Natural killer cell treated with Interleukin-12 subunit alpha and Interleukin-12 subunit beta and Interleukin-15 and Interleukin-18, amount 100 ng/mL, for 72 hours (primary cell): ENCODE measurements at places on chromosomes 2 and 18. TPM values are rescaled to one million over a fixed set of nuclear protein-coding genes. Genes with fewer than 3 reads are reported as not detected.

GRCh38 chr2:28287256-28287915 lies 105.3 kb upstream of the FOSL2 start:
- DNase-seq = no peak

- no peak for DNase-seq
Measured at GRCh38 chr2:174224665-174225288, 23.6 kb downstream of the OLA1 start.

GRCh38 chr2:112591413-112591812 lies 7.0 kb downstream of the CHCHD5 start:
- no peak for DNase-seq

GRCh38 chr18:61333746-61334490 lies 688 bp downstream of the CDH20 start:
- DNase-seq = no peak

The GATA6 gene
- total RNA-seq = not detected

The RAMP1 gene
- 7.4 TPM for total RNA-seq

The IFIH1 gene
- total RNA-seq = 26.7 TPM

DNA sequence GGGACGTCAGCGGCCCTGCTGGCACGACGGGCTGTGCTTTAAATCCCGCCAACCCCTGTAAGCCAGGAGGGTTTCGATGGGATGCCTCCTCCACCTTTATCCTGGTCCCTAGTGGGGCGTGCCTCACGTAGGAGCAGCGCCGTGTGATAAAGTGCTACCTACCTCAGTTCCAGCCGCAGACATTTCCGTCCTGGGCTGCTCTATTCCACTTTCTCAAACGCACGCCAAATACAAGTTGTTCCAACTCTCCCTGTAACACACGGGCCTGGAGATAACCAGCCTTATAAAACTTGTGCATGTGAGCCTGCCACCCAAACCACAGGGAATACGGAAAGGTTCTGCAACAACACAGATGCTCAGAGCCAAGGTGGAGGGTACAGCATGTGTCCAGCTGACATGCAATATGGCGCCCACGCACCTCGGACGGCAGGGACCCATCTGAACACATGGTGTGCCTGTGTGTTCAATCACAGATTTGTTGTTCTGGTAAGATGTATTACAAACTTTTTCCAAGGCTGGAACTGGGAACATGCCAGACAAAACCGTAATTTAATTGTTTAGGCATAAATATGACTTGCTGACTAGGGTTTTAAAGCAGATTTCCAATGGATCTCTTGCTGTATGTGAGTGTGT lies 47.7 kb downstream of the ZNF516 start:
- DNase-seq = no peak

DNA sequence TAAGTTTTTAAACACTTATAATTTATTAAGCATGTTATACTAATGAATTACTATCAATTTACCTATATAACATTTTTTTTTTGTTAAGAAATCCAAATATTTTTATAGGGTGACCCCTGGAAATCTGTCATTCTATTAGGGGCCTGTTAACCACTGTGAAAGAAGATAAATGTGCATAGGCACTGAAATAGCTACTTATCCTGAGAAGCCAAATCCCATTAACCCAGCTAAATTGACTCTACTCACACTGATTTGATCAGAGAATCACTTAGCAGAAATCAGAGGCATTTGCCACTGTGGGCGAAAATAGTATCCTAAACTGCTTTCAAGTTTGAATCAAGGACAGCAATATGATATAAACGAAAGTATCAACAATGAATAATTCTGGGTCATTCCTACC lies 90.0 kb upstream of the GULP1 start:
- DNase-seq = no peak

- DNase-seq = no peak
Measured at GRCh38 chr2:11578081-11578948, 44.5 kb downstream of the GREB1 start.

DNA sequence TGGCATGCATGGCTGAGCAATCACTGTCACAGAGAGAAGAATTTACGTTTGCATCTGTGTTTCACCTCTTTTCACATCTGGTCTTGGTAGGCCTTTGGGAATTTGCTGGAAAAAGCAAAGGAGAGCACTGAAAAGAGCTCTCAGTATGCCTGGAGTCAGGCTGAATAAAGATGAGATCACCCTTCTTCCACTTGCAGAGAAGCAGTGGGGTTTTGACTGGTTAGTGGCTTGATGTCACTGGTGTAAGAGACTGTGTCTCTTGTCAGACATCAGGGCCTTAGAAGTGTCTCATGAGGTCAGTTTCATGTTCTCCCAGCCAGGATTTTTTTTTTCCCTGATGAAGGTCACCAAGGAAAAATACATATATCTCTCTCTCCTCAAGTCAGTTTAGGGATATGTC lies 353.8 kb downstream of the INSIG2 start:
- DNase-seq = no peak

DNA sequence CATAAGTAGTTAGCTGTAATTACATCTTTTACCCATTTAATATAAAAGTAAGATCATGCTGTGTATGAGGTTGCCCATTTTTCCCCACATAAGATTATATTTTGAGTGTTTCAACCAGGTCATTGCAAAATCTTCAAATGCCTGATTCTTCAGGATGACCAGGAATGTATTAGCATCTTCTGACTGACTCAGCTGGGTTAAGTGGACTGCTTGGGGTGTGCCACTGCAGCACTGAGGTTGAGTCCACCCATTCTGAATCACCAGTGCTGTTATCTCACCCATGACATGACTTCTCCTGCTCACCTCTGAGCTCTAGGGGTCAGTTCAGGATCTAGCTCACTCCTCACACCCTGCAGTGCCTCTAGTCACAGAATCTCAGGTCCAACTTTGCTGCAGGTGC lies 576.7 kb upstream of the ZEB2 start:
- no peak for DNase-seq

- no peak for DNase-seq
Measured at GRCh38 chr18:52572036-52573000, 232.3 kb downstream of the DCC start.

GRCh38 chr2:72982781-72983499 lies 65.6 kb downstream of the EMX1 start:
- no peak for DNase-seq

GRCh38 chr2:71452565-71452964 lies 796 bp upstream of the DYSF start:
- peak; percentile 86 for DNase-seq

- no peak for DNase-seq
Measured at GRCh38 chr2:62409442-62409841, 96.6 kb downstream of the TMEM17 start.

- no peak for DNase-seq
Measured at GRCh38 chr18:55319459-55320193, 268.4 kb downstream of the TCF4 start.

The WNT6 gene
- not detected for total RNA-seq

GRCh38 chr2:11224887-11225286 lies 69.6 kb downstream of the SLC66A3 start:
- DNase-seq = no peak

The SNRNP27 gene
- total RNA-seq = 43.0 TPM

The PCARE gene
- total RNA-seq = not detected

GRCh38 chr2:121400201-121400600 lies 115.2 kb upstream of the TFCP2L1 start:
- no peak for DNase-seq

The FECH gene
- total RNA-seq = 24.5 TPM

DNA sequence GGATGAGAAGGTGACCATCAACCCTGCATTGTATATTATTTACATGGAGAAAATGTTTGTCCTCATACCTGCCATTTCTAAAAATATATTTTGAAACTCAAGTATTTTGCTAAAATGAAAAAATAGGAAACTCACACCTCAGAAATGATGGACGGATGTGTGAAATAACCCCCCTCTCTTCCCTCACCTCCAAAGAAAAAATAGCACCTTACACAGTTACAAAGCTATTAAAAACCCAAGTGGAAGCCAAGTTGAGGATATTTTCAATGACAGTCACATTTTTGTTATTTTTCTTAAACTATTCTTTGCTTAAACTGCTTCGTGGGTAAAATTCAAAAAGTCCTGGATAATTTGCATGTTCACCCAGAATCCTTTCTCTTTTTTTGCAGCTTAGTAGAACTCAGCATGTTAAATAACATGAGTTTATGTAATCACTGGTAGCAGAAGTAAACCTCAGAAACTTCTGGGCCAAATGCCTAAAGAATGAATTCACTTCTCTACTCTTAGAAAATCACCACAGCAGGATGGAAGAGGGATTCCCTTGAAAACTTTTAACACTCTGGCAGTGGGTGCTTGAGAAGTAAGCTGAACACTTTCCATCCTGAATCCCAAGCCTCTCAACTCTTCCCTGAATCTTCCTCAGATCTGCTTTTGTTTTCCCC lies 768 bp downstream of the DSC1 start:
- DNase-seq = no peak

GRCh38 chr2:102550151-102550550 lies 69.2 kb upstream of the SLC9A2 start:
- DNase-seq = no peak

The SCYGR3 gene
- not detected for total RNA-seq

The GPR35 gene
- 7.6 TPM for total RNA-seq

GRCh38 chr2:140814141-140814540 lies 1316.7 kb downstream of the LRP1B start:
- no peak for DNase-seq

GRCh38 chr18:54260396-54261072 lies 8.8 kb upstream of the POLI start:
- DNase-seq = no peak

The RALB gene
- total RNA-seq = 43.2 TPM

The SLC25A12 gene
- total RNA-seq = 33.2 TPM

DNA sequence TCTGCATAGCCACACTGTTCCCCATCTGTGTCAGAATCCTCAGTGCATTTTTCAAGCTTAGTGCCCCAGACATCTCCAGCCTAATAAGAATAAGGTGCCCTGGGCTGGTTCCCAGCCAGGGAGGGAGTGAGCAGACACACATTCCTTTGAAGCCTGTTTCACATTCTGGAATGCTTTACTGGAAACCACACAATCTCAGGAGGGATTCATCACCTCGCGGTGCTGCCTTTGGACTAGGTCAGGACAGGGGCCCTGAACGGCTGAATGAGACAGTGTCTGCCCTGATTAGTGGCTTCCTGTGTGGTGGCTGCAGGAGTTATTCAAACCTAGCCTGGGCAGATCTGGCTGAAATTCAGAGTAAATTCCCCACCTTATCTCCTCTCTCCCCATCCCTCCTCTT lies 108.0 kb upstream of the LDAH start:
- DNase-seq = no peak

DNA sequence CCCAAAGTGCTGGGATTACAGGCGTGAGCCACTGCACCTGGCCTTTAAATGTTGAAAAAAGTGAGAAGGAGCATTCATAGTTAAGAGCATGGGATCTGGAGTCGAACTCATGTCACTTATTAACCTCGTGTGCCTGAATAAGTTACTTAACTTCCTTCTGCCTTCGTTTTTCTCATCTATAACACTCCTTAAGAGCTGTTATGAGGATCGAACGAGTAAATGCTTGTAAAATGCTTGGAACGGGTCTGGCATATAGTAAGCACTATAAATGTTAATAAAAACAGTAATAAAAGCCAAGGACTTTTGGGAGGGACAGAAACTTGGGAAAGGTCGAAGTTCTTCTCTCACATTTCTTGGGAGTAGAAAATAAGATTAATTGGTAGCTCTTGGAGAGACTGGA lies 40.8 kb downstream of the RAB10 start:
- DNase-seq = no peak

DNA sequence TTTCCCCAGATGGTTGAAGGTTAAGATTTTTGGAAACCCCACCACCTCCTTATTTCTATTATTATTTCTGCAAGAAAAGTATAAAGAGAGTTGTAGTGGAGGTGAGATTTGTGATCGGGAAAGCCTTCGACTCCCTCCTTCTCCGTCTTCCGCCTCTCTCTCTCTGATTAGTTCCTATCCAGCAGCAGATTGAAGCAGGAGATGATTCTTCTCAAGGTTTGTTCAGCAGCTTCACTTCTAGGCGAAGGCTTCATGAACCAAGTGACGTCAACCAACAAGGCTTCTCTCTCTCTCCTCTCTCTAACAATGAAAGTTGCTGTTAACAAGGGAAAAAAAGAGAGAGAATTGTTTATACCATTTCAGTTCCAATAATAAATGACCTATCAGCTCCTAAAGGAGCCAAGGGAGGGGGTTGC lies at the start of gene BAZ2B:
BAZ2B (minus strand) TSS at position 263 of the 416 bp plus-strand sequence. CDS start 137,829 bp downstream, outside the sequence.
- no peak for DNase-seq

The SGPP2 gene
- 0.20 TPM for total RNA-seq

DNA sequence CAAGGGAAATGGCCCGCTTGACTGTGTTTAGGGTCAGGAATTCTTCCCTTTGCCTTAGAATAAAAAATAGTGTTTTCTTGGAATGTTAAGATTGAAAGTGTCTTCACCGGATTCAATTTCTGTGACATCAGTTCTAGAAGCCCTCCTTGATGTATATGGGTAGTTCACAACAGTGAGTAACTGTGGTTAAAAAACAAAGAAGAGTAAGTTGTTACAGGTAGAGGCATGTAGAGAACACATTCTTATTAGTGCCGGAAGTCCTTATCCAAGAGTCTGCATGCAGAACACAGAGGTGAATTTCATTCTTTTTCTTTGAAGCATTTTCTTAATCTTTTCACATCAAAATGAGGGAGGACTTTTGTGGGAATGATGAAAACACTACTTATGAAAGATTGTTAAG lies 105.5 kb downstream of the FMNL2 start:
- no peak for DNase-seq

DNA sequence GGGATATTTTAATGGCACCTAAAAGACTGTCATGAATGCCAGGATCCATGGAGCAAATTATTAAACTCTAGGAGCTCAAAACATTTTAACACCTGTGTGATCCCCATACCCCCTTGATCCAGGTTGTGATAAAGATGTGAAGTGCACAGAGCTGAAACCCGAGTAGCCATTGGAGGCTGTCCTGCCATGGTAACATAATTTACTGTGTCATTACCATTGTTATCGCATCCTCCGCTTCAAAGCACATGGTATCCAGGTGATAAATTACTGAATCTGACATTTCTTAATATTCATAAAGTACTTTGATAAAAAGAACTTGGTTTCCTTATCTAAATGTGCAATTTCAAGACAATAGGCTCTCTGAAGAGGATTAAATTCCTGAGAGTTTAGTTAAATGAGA lies 109.3 kb downstream of the CHST9 start:
- no peak for DNase-seq
